Activated T-helper 1 cell treated with anti-CD3 and anti-CD28 coated beads, Interleukin-2, amount 50 U/mL, for 16 hours (primary cell): ENCODE measurements at places on chromosomes 2 and 18.

- DNase-seq = no peak
Measured at GRCh38 chr2:40028792-40029488, 249.9 kb upstream of the THUMPD2 start.

GRCh38 chr2:21317131-21317530, 193.4 kb downstream of the TDRD15 start:
- no peak for DNase-seq

DNA sequence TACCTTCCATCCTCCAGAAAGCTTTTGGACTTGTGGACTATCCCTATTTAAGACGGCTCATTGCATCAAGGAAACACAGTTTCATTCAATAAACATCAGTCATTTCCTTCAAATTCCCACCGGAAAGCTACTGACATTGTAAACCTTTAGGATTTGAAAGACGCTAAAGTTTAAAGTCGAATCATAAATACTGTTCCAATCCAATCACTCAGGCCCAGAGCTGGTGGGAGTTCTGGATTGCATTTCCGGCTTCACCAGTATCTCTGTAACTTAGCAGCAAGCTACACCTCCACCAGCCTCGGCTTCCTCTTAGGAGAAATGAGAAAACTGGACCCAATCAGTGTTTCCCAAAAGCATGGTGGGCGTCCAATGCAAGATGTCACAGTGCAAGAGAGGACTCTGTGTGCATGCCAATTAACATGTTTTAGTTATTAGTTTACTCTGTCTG, 1.6 kb downstream of the WDFY1 start:
- DNase-seq = no peak

DNA sequence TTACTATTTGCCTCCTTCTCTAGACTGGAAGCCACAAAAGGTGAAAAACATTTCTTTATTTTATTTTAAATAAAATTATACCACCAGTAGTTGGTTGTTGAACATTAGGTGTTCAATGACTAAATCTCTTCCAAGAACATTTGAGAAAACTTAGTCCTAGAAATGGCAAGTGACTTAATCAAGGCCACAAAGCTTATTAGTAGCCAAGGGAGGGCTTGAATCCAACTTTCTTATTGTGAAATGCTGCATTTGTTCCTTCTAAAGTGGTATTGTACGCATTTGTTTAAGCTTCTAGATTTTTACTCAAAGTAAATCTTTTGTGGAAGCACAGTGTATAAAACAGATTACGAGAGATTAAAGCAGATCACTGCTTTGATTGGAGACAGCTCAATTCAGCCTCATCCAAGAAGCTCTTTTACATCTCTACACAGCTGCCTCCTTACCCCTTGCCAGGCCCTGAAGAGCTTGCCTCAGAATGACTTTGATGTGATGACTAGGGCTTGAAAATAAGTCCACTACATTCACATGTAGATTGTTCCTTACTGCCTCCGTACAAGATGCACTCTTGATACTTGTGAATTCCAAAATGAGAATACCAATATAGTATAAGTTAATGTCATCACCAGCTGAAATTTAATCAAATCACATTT, 244.8 kb downstream of the XIRP2 start:
- no peak for DNase-seq

GRCh38 chr18:41266204-41266603, 688.8 kb upstream of the PIK3C3 start:
- no peak for DNase-seq

DNA sequence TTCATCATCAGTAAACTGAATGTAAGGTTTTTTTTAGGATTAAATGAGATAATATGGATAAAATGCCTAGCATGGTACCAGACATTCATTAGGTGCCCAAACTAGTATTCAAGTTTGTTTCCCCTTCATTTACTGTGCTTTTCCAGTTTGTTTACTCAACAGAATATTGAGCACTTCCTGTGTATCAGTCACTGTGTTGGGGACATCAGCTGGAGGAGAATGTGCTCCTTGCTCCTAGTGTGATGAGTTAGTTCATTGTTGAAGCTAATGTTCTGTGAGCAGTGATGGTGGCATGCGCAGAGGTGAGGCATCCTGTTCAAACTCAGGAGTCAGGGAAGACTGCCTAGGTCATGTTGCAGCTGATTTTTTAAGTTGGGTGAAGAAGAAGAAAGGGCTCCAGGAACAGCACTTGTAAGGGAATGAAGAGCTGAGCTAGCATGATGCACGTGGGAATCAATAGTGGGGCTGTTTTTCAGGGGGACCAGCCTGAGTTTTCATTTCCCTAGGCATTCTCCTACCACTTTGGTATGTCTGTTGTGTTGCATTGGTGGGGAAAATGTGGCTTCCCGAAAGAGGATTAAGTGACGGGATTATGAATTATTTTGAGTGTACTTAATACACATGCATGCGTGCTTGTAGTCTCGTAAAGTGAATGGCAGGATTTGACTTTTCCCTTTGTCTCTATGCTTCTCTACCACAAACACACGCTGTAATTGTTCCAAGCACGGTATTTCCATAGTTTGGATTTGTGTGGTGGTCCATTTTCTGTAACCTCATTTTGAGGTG, 23.7 kb downstream of the TTLL4 start:
- no peak for DNase-seq

- no peak for DNase-seq
Measured at GRCh38 chr2:121689356-121689755, 40.1 kb upstream of the CLASP1 start.

GRCh38 chr18:60506682-60507081, 134.1 kb upstream of the MC4R start:
- no peak for DNase-seq

DNA sequence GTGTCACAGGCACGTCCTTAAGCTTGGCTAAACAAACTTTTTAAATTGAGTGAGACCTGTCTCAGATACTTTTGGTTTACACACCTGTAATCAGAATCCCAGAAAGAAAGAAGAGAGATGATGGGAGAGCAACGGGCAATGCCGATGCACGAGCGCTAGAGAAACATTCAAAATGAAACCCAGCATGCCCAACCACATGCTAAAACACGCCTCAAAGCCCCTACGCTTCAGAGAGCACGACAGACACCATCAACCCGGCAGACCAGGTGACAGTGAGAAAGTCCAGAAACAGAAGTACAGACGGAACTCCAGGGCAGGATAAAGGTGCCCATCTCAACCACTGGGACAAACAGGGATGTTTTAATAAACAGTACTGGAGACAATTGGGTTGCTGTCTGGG, 85.5 kb downstream of the HDAC4 start:
- no peak for DNase-seq

GRCh38 chr2:74890711-74891110, 56.8 kb downstream of the HK2 start:
- no peak for DNase-seq

GRCh38 chr2:85457877-85458316, 39.4 kb downstream of the SH2D6 start:
- DNase-seq = no peak

GRCh38 chr2:168439536-168439935, 16.5 kb upstream of the CERS6 start:
- no peak for DNase-seq

DNA sequence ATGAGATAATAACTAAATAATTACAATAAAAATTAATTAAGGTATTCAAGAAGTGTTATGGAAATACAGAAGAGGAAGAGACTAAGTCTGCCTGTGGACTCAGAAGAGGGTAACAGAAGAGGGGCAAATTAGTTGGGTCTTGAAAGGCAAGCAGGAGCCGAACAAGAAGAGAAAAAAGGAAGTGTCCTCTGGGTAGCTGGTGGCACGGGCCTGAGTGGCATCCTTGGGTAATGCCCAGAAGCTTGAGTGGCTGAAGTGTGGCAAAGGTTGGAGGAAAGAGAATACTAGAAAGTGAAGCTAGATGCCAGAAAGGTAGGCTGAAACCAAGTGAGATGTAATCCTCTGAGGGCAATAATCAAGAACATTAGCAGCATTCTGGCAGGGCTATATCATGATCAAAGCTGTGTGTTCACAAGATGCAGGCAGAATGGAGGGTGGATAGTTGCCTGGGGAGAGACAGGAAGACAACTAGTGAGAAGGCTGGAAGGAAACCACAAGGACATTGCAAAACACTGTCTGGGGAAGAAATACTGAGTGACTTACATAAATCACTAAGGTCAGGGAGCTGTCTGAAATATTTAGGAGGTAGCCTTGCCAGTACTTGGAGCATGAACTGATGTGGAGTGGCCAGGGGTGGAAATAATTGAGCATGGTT, 16.2 kb downstream of the DOCK10 start:
- no peak for DNase-seq

DNA sequence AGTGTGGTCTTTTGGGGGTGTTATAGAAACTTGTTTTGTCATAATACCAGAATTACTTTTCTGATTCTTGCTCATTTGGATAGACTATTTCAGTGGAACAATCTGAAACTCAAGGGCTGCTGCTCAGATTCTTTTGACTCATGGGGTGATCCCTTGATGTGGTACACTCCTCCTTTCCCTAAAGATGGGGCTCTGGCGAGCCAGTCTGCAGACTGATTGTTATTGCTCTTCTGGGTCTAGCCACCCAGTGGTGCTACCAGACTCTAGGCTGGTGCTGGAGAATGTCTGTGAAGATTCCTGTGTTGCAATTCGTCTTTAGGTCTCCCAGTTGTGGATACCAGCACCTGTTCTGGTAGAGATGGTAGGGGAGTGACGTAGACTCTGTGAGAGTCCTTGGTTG, 4.2 kb upstream of the MARS2 start:
- no peak for DNase-seq

DNA sequence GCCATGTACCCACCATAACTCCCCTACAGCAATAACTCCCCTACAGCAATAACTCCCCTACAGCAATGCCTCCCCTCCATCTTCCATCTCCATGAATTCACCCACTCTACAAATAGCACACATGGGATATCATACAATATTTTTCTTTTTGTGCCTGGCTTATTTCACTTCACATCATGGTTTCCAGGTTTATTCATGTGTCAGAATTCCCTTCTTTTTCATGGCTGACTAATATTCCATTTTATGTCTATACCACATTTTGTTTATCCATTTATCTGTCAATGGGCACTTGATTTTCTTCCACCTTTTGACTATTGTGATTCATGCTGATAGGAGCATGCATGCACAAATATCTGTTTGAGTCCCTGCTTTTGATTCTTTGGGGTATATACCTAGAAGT, 178.3 kb downstream of the SMAD7 start:
- DNase-seq = no peak

- no peak for DNase-seq
Measured at GRCh38 chr2:439077-439476, 151.2 kb upstream of the ALKAL2 start.

- DNase-seq = no peak
Measured at GRCh38 chr18:76982038-76982437, 150.5 kb downstream of the MBP start.

GRCh38 chr2:158667586-158667985, 127.5 kb upstream of the DAPL1 start:
- no peak for DNase-seq

DNA sequence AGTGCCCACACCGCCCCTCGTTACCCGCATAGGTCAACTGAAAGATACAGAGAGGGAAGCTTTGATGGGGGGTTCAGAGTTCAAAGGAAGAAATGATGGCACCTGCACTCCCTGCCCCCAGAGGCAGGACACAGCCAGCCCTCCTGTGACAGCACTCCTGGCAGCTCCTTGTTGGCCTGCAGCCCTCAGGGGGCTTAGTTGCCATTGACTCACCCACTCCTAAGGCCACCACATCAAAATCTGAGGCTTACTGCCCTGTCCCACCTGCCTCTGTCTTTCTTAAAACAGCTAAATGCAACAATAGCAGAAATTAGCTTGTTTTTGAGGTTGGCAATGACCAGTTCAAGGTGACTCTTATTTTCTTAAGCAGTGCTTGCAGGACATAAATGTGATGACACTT, 31.6 kb upstream of the SLC35F6 start:
- DNase-seq = no peak

GRCh38 chr2:40432921-40433483, 18.9 kb downstream of the SLC8A1 start:
- no peak for DNase-seq

GRCh38 chr2:25366629-25367028, 24.9 kb upstream of the DNMT3A start:
- no peak for DNase-seq

GRCh38 chr2:112108178-112108832, 29.9 kb upstream of the FBLN7 start:
- DNase-seq = no peak

GRCh38 chr2:114821055-114821454, 378.6 kb downstream of the DPP10 start:
- no peak for DNase-seq

DNA sequence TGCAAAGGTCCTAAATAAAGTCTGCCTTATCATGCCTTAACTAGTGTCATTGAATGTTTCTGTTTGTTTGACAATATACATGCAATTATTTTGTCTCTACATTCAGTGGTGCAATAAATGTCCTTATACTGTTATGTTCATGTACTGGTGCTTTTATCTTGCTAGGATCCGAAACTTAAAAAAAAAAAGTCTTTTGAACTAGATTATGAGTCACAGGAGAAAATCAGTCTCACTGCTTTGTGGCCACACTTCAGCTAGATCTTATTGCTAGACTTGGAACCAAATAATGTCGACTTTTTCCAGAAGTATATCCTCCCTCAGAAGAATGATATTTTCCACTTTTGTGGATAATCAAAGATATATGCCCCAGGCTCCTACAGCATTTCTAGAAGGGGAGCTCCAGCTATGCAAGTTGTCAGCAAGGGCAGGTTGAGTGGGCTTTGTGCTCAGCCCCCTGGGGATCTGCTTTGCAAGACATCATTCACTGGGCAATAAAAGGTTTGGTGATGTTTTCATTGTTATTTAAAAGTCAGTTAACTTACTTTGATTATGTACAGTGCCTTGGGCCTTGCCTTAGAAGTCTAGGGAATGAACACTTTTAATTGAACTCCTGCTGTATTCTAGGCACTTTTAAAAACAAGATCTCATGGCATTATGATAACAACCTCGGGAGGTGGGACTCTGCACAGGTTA, 157.1 kb upstream of the LRRTM1 start:
- DNase-seq = no peak

DNA sequence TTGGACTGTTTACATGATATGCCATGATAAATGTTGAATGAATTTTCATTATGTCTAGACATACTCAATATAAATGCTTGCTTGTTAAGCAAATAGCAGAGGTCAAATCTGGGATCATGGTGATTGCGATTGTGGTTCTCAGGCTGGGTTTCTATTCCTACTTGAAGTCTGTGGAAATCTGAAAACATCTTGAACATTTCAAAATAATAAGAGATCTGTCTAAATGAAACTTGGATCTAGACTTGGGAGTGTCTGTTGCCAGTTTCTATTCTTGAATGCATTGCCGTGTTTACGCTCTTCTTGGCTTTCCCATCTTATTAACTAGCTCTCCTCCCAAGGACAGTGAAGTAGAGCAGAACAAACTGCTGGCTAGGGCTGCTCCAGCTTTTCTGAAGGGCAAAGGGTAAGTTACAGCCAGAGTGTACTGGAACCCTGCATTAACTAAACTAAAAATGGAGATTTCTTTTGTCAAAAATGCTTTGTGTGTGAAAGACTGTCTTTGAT, 127.7 kb downstream of the DTNA start:
- DNase-seq = no peak

- DNase-seq = no peak
Measured at GRCh38 chr2:95277246-95277906, 3.1 kb downstream of the PROM2 start.

DNA sequence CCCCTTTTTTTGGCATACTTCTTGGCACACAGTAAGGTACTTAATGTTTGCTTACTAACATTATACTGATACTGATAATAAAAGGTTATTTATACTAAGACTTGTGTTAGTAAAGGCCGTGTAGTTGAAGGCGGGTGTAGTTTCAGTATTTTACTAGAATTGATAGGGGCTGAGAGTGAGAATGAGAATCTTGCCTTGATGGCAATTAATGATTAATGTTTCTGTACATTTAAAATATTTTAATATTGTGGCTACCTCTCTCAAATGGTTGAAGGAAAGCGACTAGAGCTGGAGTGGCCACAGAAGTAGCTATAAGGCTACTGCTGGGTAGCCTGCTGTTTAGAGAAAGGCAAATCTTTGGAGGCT, 29.3 kb downstream of the PELI1 start:
- no peak for DNase-seq
